ENCODE measurements at places on chromosomes 5 and 9. TPM values are rescaled to one million over a fixed set of nuclear protein-coding genes. Genes with fewer than 3 reads are reported as not detected.

DNA sequence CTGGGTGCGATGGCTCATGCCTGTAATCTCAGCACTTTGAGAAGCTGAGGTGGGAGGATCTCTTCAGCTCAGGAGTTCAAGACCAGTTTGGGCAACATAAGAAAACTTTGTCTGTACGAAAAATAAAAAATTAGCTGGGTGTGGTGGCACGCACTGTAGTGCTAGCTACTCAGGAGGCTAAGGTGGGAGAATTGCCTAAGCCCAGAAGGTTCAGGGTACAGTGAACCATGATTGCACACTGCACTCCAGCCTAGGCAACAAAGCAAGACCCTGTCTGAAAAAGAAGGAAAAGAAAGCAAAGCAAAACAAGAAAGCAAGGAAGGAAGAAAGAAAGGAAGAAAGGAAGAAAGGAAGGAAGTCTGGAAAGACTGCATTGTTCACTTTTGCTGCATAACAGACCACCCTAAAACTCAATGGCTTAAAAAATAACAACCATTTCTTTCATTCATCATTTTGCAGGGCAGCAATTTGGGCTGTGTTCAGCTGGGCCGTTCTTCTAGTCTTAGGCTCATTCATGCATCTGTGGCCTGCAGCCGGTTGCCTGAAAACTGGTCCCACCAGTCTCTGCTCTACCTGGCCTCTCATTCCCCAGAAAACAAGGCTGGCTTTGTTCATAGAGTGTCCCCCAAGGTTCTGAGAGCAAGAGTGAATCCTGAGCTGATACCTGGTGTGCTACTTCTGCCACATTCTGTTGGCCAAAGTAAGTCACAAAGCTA lies 82.4 kb upstream of the MIER3 start:
- H3K27me3 ChIP-seq, result peaks cover 26% of the 10 kb centered on the region
- no peak overlapping the region for H3K27ac ChIP-seq
- H3K4me3 ChIP-seq, result no peak overlapping the region
- no peaks in the 10 kb centered on the region for H3K36me3 ChIP-seq

Gene IFNB1
- total RNA-seq, result not detected

DNA sequence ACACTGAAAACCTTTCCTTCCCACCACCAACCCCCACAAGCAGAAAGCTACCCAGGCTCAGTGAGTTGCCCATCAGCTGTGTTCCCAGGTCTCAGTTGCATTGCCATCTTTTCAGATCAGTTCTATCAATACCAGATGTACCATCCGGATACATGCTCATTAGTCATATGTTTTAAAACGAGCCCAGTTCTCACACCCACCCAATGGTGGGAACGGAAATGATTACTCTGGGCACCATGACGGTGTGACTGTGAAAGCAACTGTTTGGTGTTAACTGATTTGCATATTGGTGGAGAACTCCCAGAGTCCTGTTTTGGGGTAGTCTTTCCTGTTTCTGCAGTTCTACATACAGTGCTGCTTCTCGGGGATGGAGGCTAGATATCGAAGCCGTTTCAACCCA lies 212.3 kb downstream of the TRIM36 start:
- no peak for DNase-seq
- H3K4me3 ChIP-seq, result no peak overlapping the region
- H3K36me3 ChIP-seq, result no peaks in the 10 kb centered on the region
- H3K27me3 ChIP-seq, result no peaks in the 10 kb centered on the region
- no peak overlapping the region for H3K27ac ChIP-seq

GRCh38 chr5:102289251-102289899 lies 6.7 kb downstream of the SLCO4C1 start:
- H3K27ac ChIP-seq, result no peak overlapping the region
- H3K36me3 ChIP-seq, result no peaks in the 10 kb centered on the region
- no peak for DNase-seq
- peaks cover 10% of the 10 kb centered on the region for H3K4me1 ChIP-seq

GRCh38 chr5:61731946-61732314 lies 399.9 kb downstream of the ZSWIM6 start:
- H3K4me1 ChIP-seq, result no peaks in the 10 kb centered on the region
- DNase-seq, result no peak
- H3K27ac ChIP-seq, result no peak overlapping the region
- no peak overlapping the region for H3K4me3 ChIP-seq
- H3K36me3 ChIP-seq, result no peaks in the 10 kb centered on the region

Gene DOK3
- 4.9 TPM for total RNA-seq

Gene HRH2
- 34.3 TPM for total RNA-seq

Data from activated T-helper 2 cell treated with anti-CD3 and anti-CD28 coated beads, Interferon-gamma antibody, Interleukin-2, Interleukin-4, amounts not matched to agents 10 μg/mL and 5 μg/mL and 100 μg/mL, durations not matched to agents 14 hours and 24 hours and 36 hours (primary cell).